Kidney capillary endothelial cell (primary cell): ENCODE measurements at places on chromosomes 4 and X.

GRCh38 chrX:148672517-148672916 lies 172.1 kb downstream of the AFF2 start:
- no peak for DNase-seq

- no peak for DNase-seq
These were observed 139.8 kb downstream of the HS6ST2 start for GRCh38 chrX:132818638-132819037.

DNA sequence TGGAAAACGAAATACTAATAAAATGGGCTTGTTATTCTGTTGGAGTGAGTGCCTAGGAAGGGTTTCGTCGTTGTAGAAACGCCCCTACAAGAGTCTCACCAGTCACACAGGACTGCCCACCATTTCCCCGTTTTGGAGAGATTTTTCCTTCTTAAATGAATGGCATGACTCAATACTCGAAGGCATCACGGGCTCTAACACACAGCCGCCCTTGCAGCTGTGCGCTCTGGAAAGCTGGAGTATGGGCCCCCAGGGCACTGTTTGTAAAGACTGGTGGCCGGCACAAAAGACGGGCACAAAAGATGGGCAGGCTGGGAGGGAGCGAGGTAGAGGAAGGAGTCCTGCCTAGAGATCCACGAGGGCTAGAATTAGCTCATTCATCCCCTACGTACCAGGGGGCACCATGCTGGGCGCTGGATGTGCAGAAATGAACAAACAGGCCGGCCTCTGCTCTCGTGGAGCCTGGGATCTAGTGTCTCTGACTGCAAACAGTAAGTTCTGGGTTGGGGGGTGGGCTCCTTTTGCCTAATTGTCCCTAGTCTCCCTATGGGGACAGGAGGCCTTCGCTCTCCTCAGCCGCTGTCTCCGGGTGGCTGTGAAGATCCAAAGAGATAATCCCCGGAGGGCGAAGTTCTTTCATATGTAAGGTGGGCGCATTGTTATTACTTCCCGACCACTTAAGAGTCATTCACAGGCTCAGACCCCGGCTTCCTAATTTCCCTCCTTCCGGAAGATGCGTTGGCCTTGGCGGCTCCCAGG lies 1.0 kb upstream of the SFRP2 start:
- DNase-seq = no peak

- DNase-seq = no peak
These were observed 17.4 kb downstream of the MFAP3L start for GRCh38 chr4:170008801-170009200.

GRCh38 chr4:12393631-12394262 lies 965.1 kb upstream of the HS3ST1 start:
- no peak for DNase-seq

- peak; percentile 26 for DNase-seq
These were observed 5.7 kb downstream of the TCEANC start for GRCh38 chrX:13658602-13659001.

GRCh38 chr4:126899331-126899801 lies 733.4 kb upstream of the INTU start:
- no peak for DNase-seq

DNA sequence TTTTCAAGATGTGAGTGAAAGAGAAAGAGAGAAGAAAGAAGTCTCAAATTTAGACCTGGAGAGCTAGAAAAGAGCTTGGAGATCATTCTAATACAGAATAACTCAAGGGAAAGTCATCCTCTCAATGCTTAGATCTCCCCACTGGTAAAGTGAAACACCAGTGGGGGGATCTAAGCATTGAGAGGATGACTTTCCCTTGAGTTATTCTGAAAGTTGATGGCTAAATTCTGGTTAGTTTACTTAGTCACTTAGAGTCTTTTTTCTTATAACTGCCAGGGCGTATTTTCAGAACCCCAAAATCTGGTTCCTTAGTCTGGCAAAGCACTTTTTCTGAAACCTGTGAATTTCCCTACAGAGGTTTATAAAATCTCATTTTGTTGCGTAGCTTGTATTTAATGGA lies 198.6 kb downstream of the ARHGAP24 start:
- no peak for DNase-seq

- no peak for DNase-seq
These were observed 98.1 kb upstream of the TEX13D start for GRCh38 chrX:124234348-124234747.

DNA sequence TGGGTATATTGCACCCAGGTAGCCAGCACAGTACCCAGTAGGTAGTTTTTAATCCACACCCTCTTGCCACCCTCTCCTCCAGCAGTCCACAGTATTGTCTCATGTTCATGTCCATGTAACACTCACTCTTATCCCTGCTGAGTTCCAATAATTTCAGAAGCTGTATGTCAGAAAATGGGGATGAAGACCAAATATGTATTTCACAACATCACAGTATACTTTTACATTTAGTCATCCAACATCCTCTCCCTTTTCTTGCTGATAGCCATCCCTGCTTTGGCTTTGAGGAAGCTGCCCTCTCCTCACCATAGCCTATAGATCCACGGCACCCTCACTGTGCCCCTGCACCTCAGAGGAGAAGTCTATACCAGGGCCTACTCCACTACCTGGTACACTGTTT lies 126.0 kb upstream of the LDB2 start:
- DNase-seq = no peak

GRCh38 chr4:78418406-78418805 lies 133.2 kb upstream of the ANXA3 start:
- no peak for DNase-seq

GRCh38 chr4:164926301-164926700 lies 49.3 kb downstream of the APELA start:
- DNase-seq = no peak

DNA sequence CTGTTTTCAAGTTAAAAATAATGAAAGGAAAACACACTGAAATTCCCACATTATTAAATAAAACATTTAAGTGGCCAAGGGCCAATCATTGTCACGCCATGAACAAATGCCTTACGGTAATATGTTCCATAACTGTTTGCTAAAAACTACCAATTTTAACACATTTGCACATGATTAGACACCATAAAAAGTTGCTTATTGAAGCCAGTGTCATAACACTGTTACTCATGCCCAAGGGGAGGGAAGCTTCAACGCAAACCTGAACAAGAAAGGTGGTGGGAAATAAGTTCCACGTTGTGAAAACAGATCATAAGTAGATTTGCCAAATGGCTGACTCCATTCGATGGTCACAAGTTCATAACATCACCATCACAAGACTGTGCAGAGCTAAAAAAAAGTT lies 739.3 kb upstream of the FAM241A start:
- DNase-seq = no peak

DNA sequence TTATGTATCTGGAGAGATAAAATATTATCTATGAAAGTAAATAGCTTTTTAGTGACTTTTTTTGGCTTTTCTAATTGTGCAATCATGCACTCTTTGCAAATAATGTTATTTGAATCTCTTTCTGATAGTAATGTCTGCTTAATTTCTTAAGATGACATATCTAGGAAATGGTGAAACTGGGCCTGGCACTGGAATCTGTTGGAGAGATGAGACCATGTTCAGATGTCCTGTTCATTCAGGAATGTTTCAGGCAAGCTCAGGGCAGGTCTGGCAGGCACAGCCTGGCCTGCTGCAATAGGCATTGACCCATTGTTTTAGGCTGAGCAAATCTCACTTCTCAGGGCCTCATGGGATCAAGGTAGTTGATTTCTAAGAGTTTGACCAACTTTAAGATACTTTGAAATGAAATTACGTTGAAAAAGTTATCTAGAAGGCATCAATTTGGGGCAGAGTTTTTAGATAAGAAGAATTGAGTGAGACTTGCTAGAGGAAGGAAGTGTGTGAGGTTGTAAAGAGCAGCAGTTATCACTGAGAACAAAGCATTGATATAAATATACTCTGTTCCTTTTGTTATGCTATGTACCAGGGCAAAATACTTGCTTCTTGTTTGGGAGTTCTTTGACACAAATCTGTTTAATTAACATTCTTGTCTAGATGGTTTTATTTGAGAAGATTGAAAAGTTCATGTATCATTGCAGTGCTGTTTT lies 133.0 kb upstream of the LEF1 start:
- no peak for DNase-seq

DNA sequence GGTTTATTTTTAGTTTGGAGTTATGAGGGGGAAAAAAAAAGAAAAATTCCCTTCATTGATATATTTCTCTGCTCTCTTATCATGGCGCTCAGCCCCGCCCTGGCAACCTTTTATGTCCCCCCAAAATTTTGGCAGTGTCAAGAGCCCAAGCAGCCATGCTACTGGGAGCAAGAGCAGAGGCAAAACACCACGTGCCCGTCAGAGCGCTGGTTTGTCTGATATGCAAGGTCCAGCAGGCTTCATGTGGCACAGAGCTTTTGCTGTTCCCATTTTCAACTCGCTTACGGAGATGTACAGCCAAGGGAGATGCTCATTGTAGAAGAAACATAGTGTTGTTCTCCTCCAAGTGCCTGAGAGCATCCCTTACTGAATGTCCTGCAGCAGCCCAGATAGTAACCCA lies 27.3 kb downstream of the SLITRK2 start:
- DNase-seq = no peak

- no peak for DNase-seq
These were observed 83.2 kb downstream of the SH3KBP1 start for GRCh38 chrX:19804151-19804550.

GRCh38 chrX:32533848-32534247 lies 677.5 kb downstream of the DMD start:
- DNase-seq = no peak

GRCh38 chr4:156298230-156298629 lies 344.6 kb upstream of the CTSO start:
- no peak for DNase-seq

- no peak for DNase-seq
These were observed 72.5 kb downstream of the RGS12 start for GRCh38 chr4:3365326-3365725.

GRCh38 chr4:33961761-33962160 lies 2282.6 kb downstream of the ARAP2 start:
- no peak for DNase-seq

DNA sequence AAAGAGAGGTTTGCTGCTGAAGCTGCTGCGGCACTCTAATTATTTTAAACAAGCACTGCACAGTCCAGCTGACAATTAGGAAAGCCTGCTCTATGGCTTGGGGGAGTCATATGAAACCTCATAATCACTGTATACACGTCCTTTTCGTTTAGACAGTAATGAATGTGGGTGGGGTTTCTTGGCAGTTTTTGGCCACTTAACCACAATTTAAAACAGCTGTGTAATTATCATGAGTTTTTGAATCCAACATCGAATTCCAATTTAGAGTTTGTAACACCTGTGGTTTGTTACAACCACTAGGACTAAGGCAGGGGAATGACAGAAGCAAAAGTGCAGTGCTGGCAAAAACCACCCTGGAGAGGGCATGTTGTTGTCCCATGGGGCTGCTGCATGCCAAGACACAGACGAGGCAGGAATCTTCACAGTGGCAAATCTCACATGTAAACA lies 99.5 kb downstream of the CXXC4 start:
- DNase-seq = no peak
